ENCODE measurements at places on chromosomes 16 and 17.
A peak's percentile ranks its signal among the peaks of the same experiment; 100 is the strongest.

- peak; percentile 22 for ATAC-seq
These were observed 118.5 kb downstream of the C16orf78 start for GRCh38 chr16:49491771-49492761.

DNA sequence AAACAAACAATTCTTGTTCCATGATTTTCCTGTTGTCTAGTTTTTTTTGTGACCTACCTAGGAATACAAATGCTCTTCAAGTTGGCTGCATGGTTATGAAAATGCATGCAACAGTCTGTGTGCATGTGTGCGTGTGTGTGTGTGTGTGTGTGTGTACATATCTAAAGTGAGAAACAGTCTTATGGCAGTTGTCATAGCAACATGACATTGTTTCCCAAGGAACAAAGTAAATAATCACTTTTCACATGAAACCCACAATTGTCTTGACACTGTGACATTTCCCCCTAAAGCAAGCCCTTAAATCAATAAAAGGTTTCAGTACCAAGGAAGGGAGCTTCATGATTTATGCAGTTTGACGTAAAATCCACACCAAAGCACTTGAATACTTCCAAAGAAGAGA is 758.4 kb downstream of the CDH8 start:
- ATAC-seq, result no peak

GRCh38 chr17:42679492-42680330 is 1.9 kb downstream of the CCR10 start:
- ATAC-seq, result peak; percentile 71

GRCh38 chr17:5706577-5707210 is 122.4 kb upstream of the NLRP1 start:
- peak; percentile 58 for ATAC-seq

GRCh38 chr16:69851491-69852240 is 89.5 kb downstream of the WWP2 start:
- ATAC-seq, result no peak

DNA sequence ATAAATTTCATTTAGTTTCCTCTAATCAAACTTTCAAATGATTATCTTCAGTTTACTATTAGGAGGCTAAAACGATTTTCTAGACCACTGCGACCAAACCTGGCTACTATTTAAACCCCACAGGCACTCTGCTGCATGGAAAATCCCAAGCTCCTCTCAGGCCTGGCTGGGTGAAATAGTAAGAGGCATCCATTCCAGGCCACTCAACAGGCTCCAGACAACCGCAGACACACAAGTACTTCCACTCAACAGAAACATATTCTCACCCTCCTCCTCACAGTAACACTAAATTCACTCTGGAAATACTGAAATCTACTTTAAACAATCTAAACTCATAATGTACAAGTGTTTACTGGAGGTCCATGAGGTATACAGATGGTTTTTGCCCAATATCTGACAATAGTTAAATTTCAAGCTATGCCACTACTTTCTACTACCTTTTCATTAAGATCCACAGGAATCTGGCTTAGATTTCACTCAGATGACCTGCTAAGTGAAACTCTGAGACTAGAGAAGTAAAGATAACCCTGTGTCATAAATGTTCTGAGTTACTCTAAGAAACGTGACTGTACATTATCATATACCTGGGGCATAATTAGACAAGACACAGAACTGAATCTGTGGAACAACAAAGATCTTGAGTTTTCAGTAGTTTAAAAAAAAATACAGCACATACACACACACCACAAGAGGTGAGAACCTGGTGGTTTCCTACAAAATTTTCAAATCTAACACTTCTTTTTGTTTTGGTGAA is 10.4 kb downstream of the VPS53 start:
- ATAC-seq, result no peak

- ATAC-seq, result no peak
These were observed 43.4 kb downstream of the KCNJ12 start for GRCh38 chr17:21419299-21420239.

GRCh38 chr17:38431346-38432145 is 3.3 kb downstream of the ARHGAP23 start:
- ATAC-seq, result no peak

GRCh38 chr17:9292561-9292941 is 271.2 kb downstream of the NTN1 start:
- ATAC-seq, result no peak

- ATAC-seq, result no peak
These were observed 1105.9 kb downstream of the CDH8 start for GRCh38 chr16:60930291-60930690.

GRCh38 chr17:31508288-31509094 is 117.0 kb downstream of the RAB11FIP4 start:
- peak; percentile 96 for ATAC-seq

- peak; percentile 76 for ATAC-seq
These were observed 136.6 kb upstream of the RPH3AL start for GRCh38 chr17:488993-489757.

DNA sequence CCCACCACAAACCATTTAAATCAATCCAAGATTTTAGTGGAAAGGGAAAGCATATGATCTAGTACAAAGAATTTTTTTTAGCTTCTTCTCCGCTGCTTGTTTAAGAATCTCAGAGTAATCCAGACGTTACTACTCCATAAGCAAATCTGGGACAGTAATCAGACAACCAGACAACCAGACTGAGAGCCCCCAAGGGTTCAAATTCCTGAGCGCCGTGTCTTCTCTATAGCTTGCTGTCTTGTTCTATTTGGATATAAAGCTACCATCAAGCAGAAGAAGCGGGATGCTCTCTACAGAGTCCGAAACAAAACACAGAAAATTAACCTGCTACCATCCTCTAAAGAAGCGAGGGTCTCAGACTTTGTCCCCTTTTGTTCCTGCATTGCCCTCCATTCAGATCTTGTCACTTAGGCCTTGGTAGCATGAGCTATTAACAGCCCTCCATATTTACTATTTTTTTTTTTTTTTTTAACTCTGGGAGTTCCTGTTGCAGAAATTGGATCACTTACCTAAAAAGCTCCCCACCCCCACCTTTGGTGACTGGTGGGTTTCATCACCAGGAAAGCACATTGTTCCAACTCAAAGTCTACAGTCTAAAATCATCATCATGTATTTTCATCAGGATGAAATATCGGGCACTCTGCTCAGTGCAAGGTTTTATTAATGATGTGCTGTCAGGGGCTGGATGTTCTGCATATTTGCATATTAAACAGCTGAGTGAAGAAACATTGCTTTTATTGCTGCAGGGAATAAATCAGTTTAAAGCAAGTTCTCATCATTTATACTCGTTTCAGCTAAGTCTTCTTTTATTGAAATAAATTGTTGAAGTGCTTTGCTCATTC is 576.7 kb downstream of the WWOX start:
- ATAC-seq, result no peak

DNA sequence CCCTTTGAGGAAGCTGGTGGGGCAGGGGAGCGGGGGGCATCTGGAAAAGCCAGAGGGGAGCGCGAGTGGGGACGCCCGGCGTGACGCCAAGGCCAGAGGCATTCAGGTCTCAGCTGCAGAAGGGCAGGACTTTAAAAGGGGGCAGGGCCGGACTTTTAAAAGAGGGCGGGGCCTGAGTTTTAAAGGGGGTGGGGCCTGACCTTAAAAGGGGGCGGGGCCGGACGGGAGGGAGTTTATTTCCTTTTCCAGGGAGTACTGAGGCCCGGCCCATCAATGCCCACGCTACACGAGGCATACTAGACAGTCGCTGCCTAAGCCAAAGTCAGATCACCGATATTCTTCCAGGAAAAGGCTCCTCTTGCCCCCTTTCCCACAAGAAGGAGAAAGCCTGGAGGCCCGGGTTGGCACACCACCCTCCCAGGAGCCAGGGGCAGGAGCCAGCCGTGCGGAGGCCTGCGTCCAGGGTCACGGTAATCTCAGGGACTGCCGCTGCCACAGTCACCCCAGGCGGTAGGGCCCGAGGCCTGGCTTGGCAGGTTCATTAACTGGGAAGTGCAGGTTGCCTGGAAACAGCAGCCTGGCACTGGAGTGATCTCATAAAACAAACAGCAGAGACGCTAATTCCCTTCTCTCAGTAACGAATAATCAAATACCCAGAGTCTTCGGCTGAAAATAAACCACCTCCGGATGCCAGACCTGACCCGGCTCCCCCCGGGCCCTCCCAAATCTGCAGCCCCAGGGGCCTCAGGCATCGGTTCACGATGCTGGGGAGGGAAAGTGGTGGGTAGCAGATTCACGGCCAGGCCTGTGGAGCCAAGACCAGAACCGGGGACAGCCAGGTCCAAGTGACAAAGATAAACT is 90.7 kb downstream of the TIMM22 start:
- no peak for ATAC-seq

GRCh38 chr16:11407047-11407982 is 62.1 kb downstream of the RMI2 start:
- ATAC-seq, result peak; percentile 62

GRCh38 chr17:40323391-40324381 is 14.7 kb downstream of the RARA start:
- ATAC-seq, result peak; percentile 44

GRCh38 chr17:50946891-50947781 is 81.0 kb upstream of the TOB1 start:
- no peak for ATAC-seq

GRCh38 chr16:50653633-50654519 is 27.2 kb downstream of the SNX20 start:
- ATAC-seq, result no peak
